Lung (tissue), 17 donors: ENCODE measurements at places on chromosomes 6 and 20. TPM values are rescaled to one million over a fixed set of nuclear protein-coding genes. Genes with fewer than 3 reads are reported as not detected.

KIF25 gene
- 5.3 TPM for total RNA-seq

GRCh38 chr6:53216301-53216700 is 67.7 kb upstream of the GCM1 start:
- H3K27ac ChIP-seq = no peak overlapping the region
- H3K27me3 ChIP-seq = no peaks in the 10 kb centered on the region
- H3K36me3 ChIP-seq = no peaks in the 10 kb centered on the region
- DNase-seq = no peak
- H3K4me3 ChIP-seq = no peak overlapping the region
- H3K4me1 ChIP-seq = no peaks in the 10 kb centered on the region

DNA sequence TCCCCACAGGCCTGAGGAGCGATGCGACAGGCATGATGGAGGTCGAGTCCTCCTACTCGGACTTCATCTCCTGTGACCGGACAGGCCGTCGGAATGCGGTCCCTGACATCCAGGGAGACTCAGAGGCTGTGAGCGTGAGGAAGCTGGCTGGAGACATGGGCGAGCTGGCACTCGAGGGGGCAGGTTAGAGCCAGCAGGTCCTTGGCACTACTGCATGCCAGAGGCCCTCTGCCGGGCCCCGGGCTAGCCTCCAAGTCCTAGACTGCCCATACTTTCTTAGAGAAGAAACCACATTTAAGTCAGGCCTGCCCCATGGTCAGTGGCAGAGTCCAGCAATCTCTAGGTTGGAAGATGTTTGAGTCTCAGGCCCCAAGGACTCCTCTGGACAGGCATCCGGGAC is 32.1 kb downstream of the PKIG start:
- DNase-seq = no peak
- no peaks in the 10 kb centered on the region for H3K36me3 ChIP-seq
- peaks cover 11% of the 10 kb centered on the region for H3K4me1 ChIP-seq
- H3K27me3 ChIP-seq = no peaks in the 10 kb centered on the region
- H3K4me3 ChIP-seq = no peak overlapping the region

GRCh38 chr20:62898970-62899632 is 27.2 kb downstream of the DIDO1 start:
- no peak overlapping the region for H3K4me3 ChIP-seq
- H3K27ac ChIP-seq = no peak overlapping the region
- no peaks in the 10 kb centered on the region for H3K4me1 ChIP-seq
- H3K36me3 ChIP-seq = peaks cover 32% of the 10 kb centered on the region

GRCh38 chr6:111477481-111477938 is 5.5 kb downstream of the REV3L start:
- peaks cover 7% of the 10 kb centered on the region for H3K36me3 ChIP-seq
- no peak for DNase-seq
- no peak overlapping the region for H3K4me3 ChIP-seq
- H3K27ac ChIP-seq = no peak overlapping the region
- no peaks in the 10 kb centered on the region for H3K27me3 ChIP-seq

GRCh38 chr20:48684501-48685041 is 143.2 kb downstream of the PREX1 start:
- H3K36me3 ChIP-seq = no peaks in the 10 kb centered on the region
- H3K4me3 ChIP-seq = no peak overlapping the region
- no peak for DNase-seq
- no peak overlapping the region for H3K27ac ChIP-seq
- no peaks in the 10 kb centered on the region for H3K27me3 ChIP-seq

GRCh38 chr20:50215101-50215690 is 24.6 kb downstream of the CEBPB start:
- H3K4me3 ChIP-seq = no peak overlapping the region
- no peak overlapping the region for H3K27ac ChIP-seq
- H3K27me3 ChIP-seq = no peaks in the 10 kb centered on the region
- no peaks in the 10 kb centered on the region for H3K4me1 ChIP-seq
- DNase-seq = peak; percentile 64

DNA sequence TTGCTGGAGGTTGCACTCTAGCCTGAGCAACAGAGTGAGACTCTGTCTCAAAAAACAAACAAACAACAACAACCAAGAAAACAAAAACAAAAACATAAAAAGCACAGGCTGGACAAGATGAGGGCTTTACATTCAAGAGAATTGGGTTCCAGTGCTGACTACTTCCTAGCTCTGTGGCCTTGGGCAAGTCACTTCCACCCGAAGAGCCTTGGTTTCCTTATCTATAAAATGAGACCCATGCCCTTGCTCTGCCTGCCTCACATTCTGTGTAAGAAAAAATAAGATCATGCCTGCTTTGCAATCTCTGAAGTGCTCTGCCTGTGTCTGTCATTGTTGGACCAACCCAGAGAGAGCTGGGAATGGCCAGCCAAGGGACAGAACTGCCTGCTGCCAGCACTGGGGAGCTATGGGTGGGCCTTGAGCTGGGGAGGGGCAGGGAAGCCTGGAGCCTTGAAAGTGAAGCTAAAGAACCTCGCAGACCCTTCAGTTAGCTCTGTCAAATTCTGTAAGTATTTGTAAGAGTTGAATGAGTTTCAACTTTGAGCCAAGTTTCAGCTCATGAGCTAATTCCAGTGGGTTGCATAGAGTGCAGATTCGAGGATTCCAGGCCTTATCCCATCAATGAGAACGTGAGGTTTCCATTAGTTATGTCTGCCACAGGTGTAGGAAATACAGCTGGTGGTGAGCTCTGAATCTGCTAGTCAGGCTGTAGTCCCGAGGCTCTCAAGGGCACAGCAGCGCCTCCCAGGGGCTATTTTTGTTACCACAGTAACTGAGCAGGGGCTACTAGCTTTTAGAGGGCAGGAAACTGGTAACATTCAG is 93.2 kb downstream of the DLGAP4 start:
- peak; percentile 34 for DNase-seq
- peaks cover 14% of the 10 kb centered on the region for H3K27me3 ChIP-seq
- H3K4me1 ChIP-seq = no peaks in the 10 kb centered on the region
- H3K27ac ChIP-seq = no peak overlapping the region
- H3K4me3 ChIP-seq = no peak overlapping the region

GRCh38 chr20:51493346-51493791 is 49.1 kb downstream of the NFATC2 start:
- no peak overlapping the region for H3K4me3 ChIP-seq
- no peak for DNase-seq
- no peaks in the 10 kb centered on the region for H3K36me3 ChIP-seq
- peaks cover 3% of the 10 kb centered on the region for H3K4me1 ChIP-seq
- H3K27ac ChIP-seq = no peak overlapping the region

GRCh38 chr6:166551754-166552495 is 34.6 kb downstream of the RAMACL start:
- H3K36me3 ChIP-seq = peaks cover 1% of the 10 kb centered on the region
- no peaks in the 10 kb centered on the region for H3K27me3 ChIP-seq

DNA sequence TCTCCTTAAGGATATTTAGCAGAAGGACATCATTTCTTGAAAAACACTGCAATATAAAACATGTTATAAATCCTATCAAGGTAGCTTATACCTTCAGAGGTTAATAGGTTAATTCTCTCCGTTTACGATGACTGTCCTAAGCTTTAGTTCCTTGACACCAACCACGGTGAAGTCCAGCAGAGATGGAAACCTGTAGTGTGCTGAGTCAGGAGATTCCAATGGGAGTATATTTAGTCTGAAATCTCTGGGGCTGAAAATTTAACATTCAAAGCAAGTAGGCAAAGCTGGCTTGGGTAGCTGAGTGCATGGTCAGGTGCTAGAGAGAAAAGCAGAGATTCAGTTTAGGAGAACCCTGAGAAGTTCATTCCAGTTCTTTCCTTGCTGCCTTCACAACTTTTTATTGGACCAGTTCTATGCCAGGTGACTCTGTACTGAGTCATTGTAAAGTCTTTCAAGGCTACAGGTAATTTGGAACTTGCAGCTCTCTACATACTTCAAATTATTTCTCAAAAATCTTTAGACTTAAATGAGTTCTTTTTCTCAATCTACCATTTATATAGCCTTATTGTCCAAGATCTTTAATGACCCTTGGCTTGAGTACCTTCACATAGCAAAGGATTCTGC is 1009.4 kb upstream of the FLRT3 start:
- no peak overlapping the region for H3K4me3 ChIP-seq
- no peaks in the 10 kb centered on the region for H3K4me1 ChIP-seq

GRCh38 chr6:41122373-41122772 is 31.8 kb downstream of the TREML1 start:
- DNase-seq = no peak
- no peak overlapping the region for H3K27ac ChIP-seq
- no peaks in the 10 kb centered on the region for H3K27me3 ChIP-seq
- H3K4me1 ChIP-seq = no peaks in the 10 kb centered on the region

- no peaks in the 10 kb centered on the region for H3K36me3 ChIP-seq
- no peaks in the 10 kb centered on the region for H3K27me3 ChIP-seq
- DNase-seq = no peak
- H3K4me1 ChIP-seq = no peaks in the 10 kb centered on the region
- no peak overlapping the region for H3K4me3 ChIP-seq
These were observed 161.2 kb downstream of the KLHL32 start for GRCh38 chr6:97085772-97086171.

OPRM1 gene
- not detected for total RNA-seq

RPL7L1 gene
- total RNA-seq = 66.1 TPM

GRCh38 chr6:166381733-166382499 is 824 bp downstream of the MPC1 start:
- peak; percentile 58 for DNase-seq
- no peaks in the 10 kb centered on the region for H3K36me3 ChIP-seq
- peak overlapping the region; percentile 88 for H3K4me3 ChIP-seq
- peak overlapping the region; percentile 97 for H3K27ac ChIP-seq
- no peaks in the 10 kb centered on the region for H3K27me3 ChIP-seq

DNA sequence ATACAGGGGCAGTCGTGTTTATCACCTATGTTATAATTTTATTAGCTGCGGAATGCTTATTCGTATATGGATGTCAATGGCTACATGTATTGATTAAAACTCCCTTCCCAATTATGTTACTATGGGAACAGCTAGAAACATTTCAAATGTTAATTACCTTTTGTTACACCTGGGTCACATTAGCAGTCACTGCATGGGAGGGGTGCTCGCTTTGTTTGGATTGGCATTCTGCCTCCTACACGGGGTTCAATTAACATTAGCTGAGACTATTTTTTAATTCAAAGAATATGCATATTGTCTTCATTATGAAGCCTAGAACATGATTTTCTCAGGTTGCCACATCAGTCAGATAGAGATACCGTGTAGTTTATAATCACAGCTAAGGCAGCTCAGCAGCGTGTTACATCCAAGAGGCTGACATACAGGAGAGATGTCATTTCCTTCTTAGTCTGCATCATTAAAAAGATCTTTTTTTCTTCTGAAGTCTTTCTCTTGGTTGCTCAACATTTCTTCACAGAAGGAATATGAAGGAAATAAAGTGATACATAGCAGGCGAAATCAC is 76.2 kb upstream of the RPS6KA2 start:
- peaks cover 1% of the 10 kb centered on the region for H3K4me1 ChIP-seq
- H3K36me3 ChIP-seq = no peaks in the 10 kb centered on the region
- H3K27ac ChIP-seq = no peak overlapping the region
- DNase-seq = no peak
- no peak overlapping the region for H3K4me3 ChIP-seq

SPATA25 gene
- 3.8 TPM for total RNA-seq

- H3K4me3 ChIP-seq = no peak overlapping the region
- peak overlapping the region; percentile 82 for H3K27ac ChIP-seq
- no peaks in the 10 kb centered on the region for H3K36me3 ChIP-seq
- peak; percentile 76 for DNase-seq
- H3K4me1 ChIP-seq = peaks cover 6% of the 10 kb centered on the region
These were observed 13.2 kb downstream of the SYTL3 start for GRCh38 chr6:158662954-158663624.

GRCh38 chr6:106102034-106102433 is 15.9 kb downstream of the PRDM1 start:
- no peak overlapping the region for H3K27ac ChIP-seq
- DNase-seq = no peak
- H3K4me1 ChIP-seq = peaks cover 10% of the 10 kb centered on the region
- H3K27me3 ChIP-seq = peaks cover 63% of the 10 kb centered on the region
- H3K36me3 ChIP-seq = peaks cover 17% of the 10 kb centered on the region

GRCh38 chr6:159693128-159693893 is at the start of gene SOD2:
SOD2 (minus strand) TSS chr6:159693241; CDS start chr6:159693167, 74 bp downstream.
- peaks cover 8% of the 10 kb centered on the region for H3K4me1 ChIP-seq
- no peaks in the 10 kb centered on the region for H3K27me3 ChIP-seq
- DNase-seq = peak; percentile 88
- H3K4me3 ChIP-seq = peak within 1 kb of the TSS; percentile 93
- peak within 1 kb of the TSS; percentile 99 for H3K27ac ChIP-seq

DNA sequence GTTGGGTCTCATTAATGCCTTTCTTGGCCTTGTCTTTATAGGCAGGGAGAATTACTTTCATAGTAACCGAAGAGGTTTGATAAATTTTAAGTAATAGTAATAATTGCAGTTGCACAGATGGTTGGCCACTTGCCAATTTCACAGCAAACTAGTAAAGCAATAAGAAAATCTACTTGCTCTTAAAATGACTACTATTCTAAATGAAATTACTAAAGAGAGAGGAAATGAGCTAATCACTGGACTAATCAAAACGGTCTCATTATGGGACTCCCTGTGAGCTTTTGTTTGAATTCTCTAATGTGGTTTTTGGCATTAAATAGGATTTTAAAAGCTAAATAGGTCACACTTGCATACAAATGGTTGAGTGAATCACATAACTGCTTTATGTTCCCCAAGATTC is 227.4 kb upstream of the PLN start:
- H3K27ac ChIP-seq = no peak overlapping the region
- H3K4me3 ChIP-seq = no peak overlapping the region
- no peaks in the 10 kb centered on the region for H3K27me3 ChIP-seq
